CD4-positive, alpha-beta T cell treated with Interleukin-4 for 4 hours (primary cell): ENCODE measurements at places on chromosomes 5 and 9.

- DNase-seq = no peak
Observed at GRCh38 chr5:87300176-87300575, 32.5 kb downstream of the RASA1 start.

- DNase-seq = no peak
Observed at GRCh38 chr9:83070261-83070660, 7.3 kb upstream of the RASEF start.

DNA sequence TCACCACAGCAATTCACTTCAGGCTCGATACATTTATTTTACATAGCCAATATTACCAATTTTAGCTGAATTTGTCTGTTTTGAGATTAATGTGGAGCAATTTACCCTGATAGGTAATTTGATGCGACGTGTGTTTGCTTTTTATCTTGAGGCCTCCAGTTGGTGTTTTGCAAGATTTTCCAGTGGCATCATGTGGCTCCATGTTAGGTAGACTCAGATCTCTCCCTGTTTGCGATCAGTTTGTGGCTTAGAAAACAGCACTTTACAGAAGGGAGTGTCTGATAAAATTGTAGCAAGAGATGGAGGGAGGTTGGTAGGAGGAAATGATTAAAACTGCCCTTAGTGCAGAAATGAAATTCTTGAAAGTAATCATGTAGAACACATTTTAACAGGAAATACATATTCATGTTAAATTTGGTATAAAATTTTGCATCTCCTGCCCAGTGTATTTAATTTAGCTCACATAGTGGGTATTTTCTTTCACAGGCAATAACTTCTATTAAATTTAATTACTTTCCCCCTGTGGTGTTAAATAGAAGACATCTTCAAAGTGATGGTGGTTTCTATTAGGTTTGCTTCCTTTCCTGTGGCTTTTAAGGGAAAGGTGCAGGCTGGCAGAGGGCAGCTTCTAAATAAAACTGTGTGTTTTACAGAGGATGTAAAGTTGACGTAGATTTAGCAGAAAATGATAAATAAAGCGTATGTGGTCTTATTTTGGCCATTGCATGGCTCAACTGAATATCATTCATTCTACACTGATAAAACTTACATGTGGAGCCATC is 135.8 kb downstream of the KDM4C start:
- no peak for DNase-seq

- DNase-seq = no peak
Observed at GRCh38 chr5:173500213-173500560, 116.3 kb downstream of the BOD1 start.

DNA sequence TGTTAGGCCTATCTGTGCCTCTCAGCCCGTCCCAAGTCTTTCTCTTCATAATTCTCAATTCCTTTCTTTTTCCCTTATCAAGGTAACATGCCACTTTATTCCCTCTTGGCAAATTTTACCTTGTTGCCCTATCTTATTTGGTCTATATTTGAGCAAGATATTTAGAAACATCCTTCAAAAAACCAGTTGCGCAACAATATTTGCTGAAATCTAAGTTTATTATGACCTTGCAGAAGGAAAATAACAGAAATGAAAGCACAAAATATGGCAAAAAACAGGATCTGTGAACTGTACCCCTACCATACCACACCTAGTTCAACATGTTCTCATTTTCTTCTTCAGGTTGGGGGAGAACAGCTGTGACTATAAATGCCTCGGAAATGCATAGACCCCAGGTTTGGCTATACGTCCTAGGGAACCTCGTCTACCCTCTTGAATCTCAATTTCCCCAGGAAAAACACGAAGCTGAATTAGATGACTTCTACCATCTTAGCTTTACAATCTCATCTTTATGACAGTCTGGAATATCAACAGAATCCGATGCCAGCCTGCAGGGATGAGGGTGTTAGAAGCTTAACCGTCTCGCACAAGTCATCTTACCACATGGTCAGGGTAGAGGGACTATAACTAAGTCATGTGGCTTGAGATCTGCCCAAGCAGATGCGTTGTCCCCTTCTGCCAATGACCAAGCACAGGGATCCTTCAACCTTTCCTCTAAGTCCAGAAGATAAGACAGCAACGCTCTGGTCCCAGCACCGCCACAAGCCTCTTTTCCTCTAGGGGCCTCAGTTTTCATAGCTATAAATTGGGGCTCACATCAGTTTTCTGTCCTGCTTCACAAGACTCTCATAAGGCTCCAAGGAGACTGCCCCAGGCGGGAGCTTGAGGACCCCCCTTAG is 1.3 kb downstream of the LCP2 start:
- no peak for DNase-seq

- DNase-seq = no peak
Observed at GRCh38 chr9:95572381-95573151, 55.8 kb upstream of the PTCH1 start.

GRCh38 chr9:109317311-109317978 is 3.4 kb downstream of the EPB41L4B start:
- DNase-seq = no peak

DNA sequence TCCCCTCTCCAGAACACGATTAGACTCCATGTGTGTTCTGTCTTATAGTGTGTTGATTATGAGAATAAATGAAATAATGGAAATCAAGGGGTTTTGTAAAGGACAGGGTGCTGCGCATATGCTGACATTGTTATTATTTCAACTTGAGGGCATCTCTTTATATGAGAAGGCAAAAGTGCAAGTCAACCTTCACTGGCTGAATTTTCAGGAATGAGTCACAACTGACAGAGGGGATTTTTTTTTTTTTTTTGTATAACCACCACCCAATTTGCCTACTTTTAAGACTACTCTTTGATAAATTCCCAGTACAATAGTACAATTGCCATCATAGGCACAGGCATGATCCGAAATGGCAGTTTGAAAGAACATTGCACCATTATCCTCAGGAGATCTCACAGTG is 419.2 kb upstream of the NMUR2 start:
- no peak for DNase-seq

GRCh38 chr5:159338118-159338517 is 7.8 kb upstream of the IL12B start:
- DNase-seq = no peak

DNA sequence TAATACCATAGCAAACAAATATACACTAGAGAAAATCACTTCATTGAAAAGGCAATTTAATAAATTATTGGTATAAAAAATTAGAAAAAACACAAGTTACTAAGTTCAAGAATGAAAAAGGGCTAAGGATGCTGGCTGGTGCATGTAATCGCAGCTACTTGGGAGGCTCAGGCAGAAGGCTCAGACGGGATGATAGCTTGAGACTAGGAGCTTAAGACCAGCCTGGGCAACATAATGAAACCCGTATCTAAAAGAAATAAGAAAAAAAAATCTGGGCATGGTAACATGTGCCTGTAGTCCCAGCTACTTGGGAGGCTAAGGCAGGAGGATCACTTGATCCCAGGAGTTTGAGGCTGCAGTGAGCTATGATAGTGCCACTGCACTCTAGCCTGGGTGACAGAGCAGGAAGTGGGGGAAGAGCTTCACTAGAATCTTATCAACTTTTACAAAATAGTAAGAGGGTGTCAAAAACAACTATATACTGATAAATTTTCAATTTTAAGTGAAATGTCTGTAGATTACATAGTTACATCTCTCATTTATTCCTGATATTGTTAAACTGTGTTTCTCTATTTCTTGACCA is 42.2 kb upstream of the PPP2CA start:
- DNase-seq = no peak

- DNase-seq = no peak
Observed at GRCh38 chr9:133584167-133584558, 25.0 kb downstream of the FAM163B start.
